Upper lobe of right lung (tissue), 1 donor: ENCODE measurements at places on chromosomes 11 and 22.

DNA sequence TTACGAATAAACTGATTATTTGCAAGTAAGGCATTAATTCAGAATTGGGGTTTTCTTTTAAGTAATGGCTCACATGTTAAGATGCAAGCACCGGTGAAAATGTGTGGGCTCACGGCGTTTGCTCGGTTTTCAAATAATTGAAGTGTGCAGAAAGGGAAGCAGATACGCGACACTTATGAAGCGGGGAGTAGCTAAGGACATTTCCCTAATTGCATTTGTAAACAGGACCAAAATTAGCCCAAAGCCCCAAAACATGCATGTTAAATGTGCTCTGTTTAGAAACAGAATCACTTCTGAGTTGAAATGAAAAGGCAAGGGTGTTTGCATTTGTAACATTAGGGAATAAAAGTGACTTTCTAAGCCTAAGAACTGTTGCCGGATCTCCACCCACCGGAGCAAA lies 61.3 kb downstream of the ELFN2 start:
- H3K27me3 ChIP-seq = no peaks in the 10 kb centered on the region
- DNase-seq = no peak
- no peaks in the 10 kb centered on the region for H3K36me3 ChIP-seq
- H3K4me3 ChIP-seq = no peak overlapping the region
- H3K27ac ChIP-seq = no peak overlapping the region
- H3K4me1 ChIP-seq = peaks cover 4% of the 10 kb centered on the region

- H3K36me3 ChIP-seq = no peaks in the 10 kb centered on the region
- H3K4me1 ChIP-seq = no peaks in the 10 kb centered on the region
- DNase-seq = no peak
- H3K27ac ChIP-seq = no peak overlapping the region
- H3K4me3 ChIP-seq = no peak overlapping the region
- H3K27me3 ChIP-seq = no peaks in the 10 kb centered on the region
Measured at GRCh38 chr11:27330633-27331270, 32.3 kb downstream of the CCDC34 start.

DNA sequence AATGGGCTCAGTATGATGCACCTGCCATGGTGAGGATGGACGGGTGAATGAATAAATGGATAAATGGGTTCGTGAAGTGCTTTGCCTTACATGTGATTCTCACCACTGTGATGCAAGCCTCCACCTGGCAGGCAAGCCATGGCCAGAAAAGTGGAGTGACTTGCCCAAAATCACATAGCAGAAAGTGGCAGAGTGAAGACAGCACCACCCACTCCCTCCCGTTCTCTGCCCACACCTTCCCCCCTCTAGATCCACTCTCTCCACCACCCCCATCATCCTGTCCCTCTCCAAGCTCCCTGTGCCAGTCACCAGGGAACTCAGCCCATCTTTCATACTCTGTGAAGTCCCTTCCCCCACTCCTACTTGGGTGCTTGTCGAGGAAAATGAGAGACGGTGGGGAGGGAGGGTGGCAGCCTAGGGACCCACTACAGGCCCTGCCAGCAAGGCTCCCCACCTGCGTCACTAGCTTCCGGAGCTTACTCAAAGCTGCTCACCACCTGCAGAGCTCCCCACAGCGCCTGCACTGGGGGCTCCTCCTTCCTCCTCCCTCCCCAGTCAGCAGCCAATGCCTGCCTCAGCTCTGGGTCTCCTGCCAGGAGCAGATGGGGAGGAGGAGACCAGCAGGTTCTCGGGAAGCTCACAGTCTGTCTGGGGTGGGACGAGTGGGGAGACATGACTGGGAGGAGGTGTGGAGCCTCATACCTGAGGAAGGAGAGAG lies 82.3 kb downstream of the PDE2A start:
- H3K36me3 ChIP-seq = no peaks in the 10 kb centered on the region
- no peak overlapping the region for H3K27ac ChIP-seq
- no peak overlapping the region for H3K4me3 ChIP-seq
- DNase-seq = no peak
- peaks cover 36% of the 10 kb centered on the region for H3K27me3 ChIP-seq
- H3K4me1 ChIP-seq = peaks cover 10% of the 10 kb centered on the region

- no peak overlapping the region for H3K27ac ChIP-seq
- no peak for DNase-seq
- no peaks in the 10 kb centered on the region for H3K4me1 ChIP-seq
Measured at GRCh38 chr22:21094911-21095772, 49.4 kb downstream of the LRRC74B start.

DNA sequence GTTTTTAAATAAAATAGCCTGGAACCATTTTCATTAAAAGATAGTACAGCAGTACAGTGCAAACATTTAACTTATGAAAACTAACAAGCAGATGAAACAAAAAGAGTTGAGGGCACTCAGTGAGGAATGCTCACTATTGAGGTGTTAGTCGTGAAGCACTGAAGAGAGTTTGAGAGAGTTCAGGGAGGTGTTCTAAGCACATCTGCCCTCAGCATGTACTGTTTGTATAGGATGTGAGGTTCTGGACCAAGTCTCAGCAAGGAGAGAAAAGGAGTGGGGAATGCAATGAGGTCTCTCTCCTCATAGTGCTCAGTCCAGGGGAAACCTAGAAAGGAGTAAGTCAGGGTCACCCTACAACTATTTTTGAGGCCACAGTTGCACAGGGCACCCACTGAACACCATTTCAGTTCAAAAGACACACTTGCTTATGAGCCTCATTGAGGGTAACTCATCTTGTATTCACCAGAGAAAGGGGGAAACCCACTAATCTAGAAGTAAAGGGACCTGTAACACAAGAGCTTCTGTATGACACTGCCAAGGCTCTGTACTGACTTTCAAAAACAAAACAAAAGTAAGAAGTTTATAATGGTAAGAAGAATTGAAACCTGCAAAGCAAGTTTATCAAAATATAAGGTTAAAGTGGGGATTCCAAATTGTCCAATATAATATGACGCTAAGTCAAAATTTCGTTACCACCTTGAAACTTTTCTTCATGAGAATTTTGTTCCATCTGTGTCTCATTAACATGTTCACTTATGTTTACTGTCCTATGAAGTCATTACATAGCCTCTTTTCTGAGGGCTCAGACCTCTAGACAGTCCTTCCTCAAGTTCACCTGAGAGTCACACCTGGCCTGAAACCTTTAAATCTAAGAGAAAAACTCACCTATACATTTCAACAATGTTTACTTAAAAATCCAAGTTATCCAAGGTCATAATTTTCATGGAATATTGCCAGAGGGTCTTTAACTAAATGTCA lies 275.3 kb downstream of the ETS1 start:
- no peak overlapping the region for H3K27ac ChIP-seq
- no peaks in the 10 kb centered on the region for H3K36me3 ChIP-seq
- H3K4me1 ChIP-seq = no peaks in the 10 kb centered on the region
- H3K4me3 ChIP-seq = no peak overlapping the region
- H3K27me3 ChIP-seq = no peaks in the 10 kb centered on the region

DNA sequence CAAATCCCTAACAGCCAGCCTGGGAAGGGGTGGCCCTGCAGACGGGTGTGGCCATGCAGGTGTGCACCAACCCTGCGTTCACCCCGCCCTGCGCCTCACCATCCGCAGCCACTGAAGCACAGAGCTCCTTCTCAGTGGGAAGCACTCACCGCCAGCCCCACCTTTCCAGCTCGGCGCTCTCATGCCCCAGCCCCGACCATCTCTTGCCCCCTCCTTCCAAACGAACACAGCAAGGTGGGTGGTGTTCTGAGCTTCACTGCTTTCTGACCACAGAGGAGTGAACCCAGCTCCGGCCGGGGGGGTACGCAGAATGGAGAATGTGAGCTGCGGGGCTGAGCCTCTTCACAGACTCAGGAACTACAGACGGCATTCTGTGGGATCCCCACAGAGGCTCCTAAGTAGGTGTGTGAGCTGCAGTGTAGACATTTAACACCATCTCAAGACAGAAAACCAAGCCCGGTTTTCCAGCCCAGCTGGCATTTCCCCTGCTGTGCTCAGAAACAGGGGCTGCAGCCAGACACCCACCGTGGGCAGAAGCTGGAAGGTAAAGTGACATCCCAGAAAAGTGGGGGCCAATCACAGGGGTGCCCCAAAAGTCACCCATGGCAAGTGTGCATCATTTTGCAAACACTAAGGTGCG lies 88.4 kb upstream of the RTL6 start:
- H3K27me3 ChIP-seq = peaks cover 12% of the 10 kb centered on the region
- no peaks in the 10 kb centered on the region for H3K36me3 ChIP-seq
- no peak overlapping the region for H3K4me3 ChIP-seq
- H3K4me1 ChIP-seq = no peaks in the 10 kb centered on the region
- H3K27ac ChIP-seq = no peak overlapping the region
- DNase-seq = peak; percentile 21

GRCh38 chr11:16049611-16050010 lies 306.7 kb downstream of the SOX6 start:
- no peaks in the 10 kb centered on the region for H3K36me3 ChIP-seq
- no peaks in the 10 kb centered on the region for H3K4me1 ChIP-seq
- no peak overlapping the region for H3K27ac ChIP-seq
- no peaks in the 10 kb centered on the region for H3K27me3 ChIP-seq
- DNase-seq = no peak

DNA sequence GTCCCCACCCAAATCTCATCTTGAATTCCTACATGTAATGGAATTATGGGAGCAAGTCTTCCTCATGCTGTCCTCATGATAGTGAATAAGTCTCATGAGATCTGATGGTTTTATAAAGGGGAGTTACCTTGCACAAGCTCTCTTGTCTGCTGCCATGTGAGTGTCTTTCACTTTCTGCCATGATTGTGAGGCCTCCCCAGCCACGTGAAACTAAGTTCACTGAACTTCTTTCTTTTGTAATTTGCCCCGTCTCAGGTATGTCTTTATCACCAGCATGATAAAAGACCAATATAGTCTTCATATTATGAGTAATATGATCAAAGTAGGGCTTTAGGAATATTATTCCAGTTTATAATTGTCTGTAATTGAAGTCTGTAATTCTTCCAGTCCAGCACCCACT lies 86.3 kb upstream of the ANO5 start:
- H3K4me1 ChIP-seq = no peaks in the 10 kb centered on the region
- no peaks in the 10 kb centered on the region for H3K36me3 ChIP-seq
- no peaks in the 10 kb centered on the region for H3K27me3 ChIP-seq
- no peak for DNase-seq
- H3K4me3 ChIP-seq = no peak overlapping the region
- H3K27ac ChIP-seq = no peak overlapping the region

- no peak for DNase-seq
- H3K4me1 ChIP-seq = no peaks in the 10 kb centered on the region
- H3K36me3 ChIP-seq = no peaks in the 10 kb centered on the region
- H3K27me3 ChIP-seq = no peaks in the 10 kb centered on the region
- H3K4me3 ChIP-seq = no peak overlapping the region
- no peak overlapping the region for H3K27ac ChIP-seq
Measured at GRCh38 chr11:82680252-82680651, 53.4 kb downstream of the FAM181B start.

DNA sequence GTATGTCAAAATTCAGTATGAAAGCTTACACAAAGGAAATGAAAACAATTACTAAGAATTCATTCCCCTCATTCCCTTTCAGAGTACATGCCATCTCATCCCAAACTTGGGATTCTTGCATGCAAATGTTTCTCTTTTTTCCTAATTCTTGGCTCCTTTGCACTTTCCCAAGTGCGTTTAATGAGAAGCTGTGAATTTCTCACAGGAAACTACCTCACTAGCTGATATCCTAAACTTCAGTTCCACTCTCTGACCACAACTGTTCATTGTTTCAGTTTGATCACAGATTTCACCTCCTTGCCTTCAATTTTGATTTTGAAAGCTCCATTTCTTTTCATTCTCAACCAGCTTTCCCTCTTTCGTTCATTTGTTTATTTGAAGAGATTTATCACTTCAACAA lies 5.9 kb upstream of the ARL14EP start:
- H3K27ac ChIP-seq = no peak overlapping the region
- H3K27me3 ChIP-seq = no peaks in the 10 kb centered on the region
- H3K36me3 ChIP-seq = no peaks in the 10 kb centered on the region
- no peak overlapping the region for H3K4me3 ChIP-seq
- H3K4me1 ChIP-seq = no peaks in the 10 kb centered on the region
- no peak for DNase-seq

DNA sequence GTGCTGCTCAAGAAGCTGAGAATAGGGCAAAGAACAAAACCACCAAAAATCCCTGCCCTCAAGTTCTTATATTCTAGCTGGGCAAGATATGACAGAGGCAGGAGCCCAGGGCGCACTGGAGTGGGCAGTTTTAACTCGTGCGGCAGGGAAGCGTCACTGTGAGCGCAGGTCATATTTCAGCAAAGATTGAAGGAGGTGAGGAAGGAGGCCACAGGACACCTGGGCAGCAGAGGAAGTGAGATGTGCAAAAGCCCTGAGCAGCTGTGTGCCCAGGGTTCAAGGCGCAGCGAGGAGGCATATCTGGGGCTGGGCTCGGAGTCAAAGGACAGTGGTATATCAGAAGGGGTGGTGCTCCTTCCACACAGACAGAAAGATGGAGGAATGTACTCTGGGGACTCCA lies 13.5 kb downstream of the KCNC1 start:
- no peaks in the 10 kb centered on the region for H3K4me1 ChIP-seq
- no peak overlapping the region for H3K27ac ChIP-seq
- H3K36me3 ChIP-seq = no peaks in the 10 kb centered on the region
- H3K4me3 ChIP-seq = no peak overlapping the region
- H3K27me3 ChIP-seq = peaks cover 6% of the 10 kb centered on the region

- no peaks in the 10 kb centered on the region for H3K27me3 ChIP-seq
- no peaks in the 10 kb centered on the region for H3K36me3 ChIP-seq
- DNase-seq = no peak
- H3K4me3 ChIP-seq = no peak overlapping the region
Measured at GRCh38 chr11:39817241-39817640, 1642.2 kb downstream of the LRRC4C start.

GRCh38 chr22:32785321-32786026 lies 16.0 kb upstream of the TIMP3 start:
- DNase-seq = no peak
- H3K27me3 ChIP-seq = no peaks in the 10 kb centered on the region
- H3K36me3 ChIP-seq = no peaks in the 10 kb centered on the region
- no peak overlapping the region for H3K4me3 ChIP-seq
- no peak overlapping the region for H3K27ac ChIP-seq

DNA sequence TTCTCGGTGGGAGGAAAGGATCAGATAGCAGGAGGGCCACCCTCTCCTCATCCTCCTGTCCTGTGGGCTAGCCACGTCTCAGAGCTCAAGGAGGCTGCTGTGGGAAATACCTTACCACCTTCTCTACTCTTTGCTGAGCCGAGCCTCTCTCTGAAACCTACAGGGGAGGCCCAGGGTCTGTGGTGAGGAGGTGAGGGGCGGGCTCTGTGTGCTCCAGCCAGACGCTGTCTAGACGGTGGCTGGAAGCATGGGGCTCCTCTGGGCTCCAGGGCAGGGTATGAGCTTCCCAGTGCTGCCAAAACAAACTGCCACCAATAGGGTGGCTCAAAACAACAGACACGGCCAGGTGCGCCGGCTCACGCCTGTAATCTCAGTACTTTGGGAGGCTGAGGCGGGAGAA lies 5.5 kb upstream of the TMPRSS6 start:
- no peak overlapping the region for H3K4me3 ChIP-seq
- H3K36me3 ChIP-seq = no peaks in the 10 kb centered on the region
- no peak overlapping the region for H3K27ac ChIP-seq
- H3K4me1 ChIP-seq = no peaks in the 10 kb centered on the region
- H3K27me3 ChIP-seq = no peaks in the 10 kb centered on the region

- peaks cover 37% of the 10 kb centered on the region for H3K27me3 ChIP-seq
- H3K27ac ChIP-seq = peak overlapping the region; percentile 12
- H3K4me3 ChIP-seq = no peak overlapping the region
Measured at GRCh38 chr11:128690665-128691101, 3.2 kb upstream of the FLI1 start.

- no peak overlapping the region for H3K27ac ChIP-seq
- H3K4me1 ChIP-seq = no peaks in the 10 kb centered on the region
- DNase-seq = no peak
- H3K4me3 ChIP-seq = no peak overlapping the region
Measured at GRCh38 chr22:30763815-30764673, 69.4 kb downstream of the OSBP2 start.

GRCh38 chr11:122847466-122847865 lies 9.2 kb downstream of the CRTAM start:
- no peak overlapping the region for H3K4me3 ChIP-seq
- H3K27ac ChIP-seq = no peak overlapping the region
- no peak for DNase-seq
- no peaks in the 10 kb centered on the region for H3K4me1 ChIP-seq
- H3K36me3 ChIP-seq = no peaks in the 10 kb centered on the region
- no peaks in the 10 kb centered on the region for H3K27me3 ChIP-seq
